ENCODE measurements at places on chromosomes 2 and 18.

DNA sequence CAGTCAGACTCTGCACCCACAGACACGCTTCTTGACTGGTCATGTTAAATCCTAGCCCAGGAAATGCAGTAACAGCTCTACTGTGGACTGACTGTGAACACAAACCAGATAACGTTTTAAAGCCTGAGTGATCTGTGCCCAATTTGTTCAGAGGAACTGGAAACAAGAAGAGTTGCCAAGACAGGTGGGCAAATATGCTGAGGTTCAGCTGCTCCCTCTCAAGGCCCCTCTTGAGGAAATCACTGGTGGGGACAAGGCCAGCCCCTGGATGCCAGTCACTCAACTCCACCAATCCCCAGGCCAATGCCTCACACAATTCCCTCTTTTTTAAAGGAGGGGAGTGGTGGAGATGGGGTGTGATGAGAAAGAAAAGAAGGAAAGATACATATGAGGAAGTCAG, 261.2 kb downstream of the ALK start:
- no peak for DNase-seq

GRCh38 chr2:67258831-67259230, 138.3 kb upstream of the ETAA1 start:
- DNase-seq: no peak

- no peak for DNase-seq
Measured at GRCh38 chr2:20351555-20352229, 1.0 kb upstream of the PUM2 start.

DNA sequence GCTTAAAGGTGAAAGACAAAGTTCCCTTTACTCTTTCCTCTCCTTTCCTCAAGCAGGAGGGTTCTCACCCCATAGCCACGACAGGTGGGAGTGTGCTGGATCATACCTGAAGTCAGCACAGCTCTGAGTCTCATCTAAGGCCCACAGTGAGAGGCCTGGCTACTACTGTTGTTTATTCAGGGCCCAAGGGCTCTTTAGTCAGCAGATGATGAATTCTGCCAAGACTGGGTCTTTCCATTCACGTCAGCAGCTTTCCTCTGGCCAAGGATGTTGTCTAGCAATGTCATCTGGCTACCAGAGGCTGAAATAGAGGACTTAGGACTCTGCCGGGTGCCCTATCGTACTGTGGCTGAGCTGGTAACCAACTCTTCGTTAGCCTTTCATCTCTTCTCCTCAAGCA, 308.4 kb upstream of the THUMPD2 start:
- no peak for DNase-seq

GRCh38 chr18:47531717-47532116, 280.3 kb upstream of the SKOR2 start:
- no peak for DNase-seq

GRCh38 chr2:206031162-206031784, 54.7 kb downstream of the INO80D start:
- DNase-seq: no peak

- DNase-seq: no peak
Measured at GRCh38 chr2:178880257-178880656, 73.0 kb upstream of the TTN start.

GRCh38 chr2:70995426-70995729, 705 bp upstream of the TEX261 start:
- DNase-seq: no peak

DNA sequence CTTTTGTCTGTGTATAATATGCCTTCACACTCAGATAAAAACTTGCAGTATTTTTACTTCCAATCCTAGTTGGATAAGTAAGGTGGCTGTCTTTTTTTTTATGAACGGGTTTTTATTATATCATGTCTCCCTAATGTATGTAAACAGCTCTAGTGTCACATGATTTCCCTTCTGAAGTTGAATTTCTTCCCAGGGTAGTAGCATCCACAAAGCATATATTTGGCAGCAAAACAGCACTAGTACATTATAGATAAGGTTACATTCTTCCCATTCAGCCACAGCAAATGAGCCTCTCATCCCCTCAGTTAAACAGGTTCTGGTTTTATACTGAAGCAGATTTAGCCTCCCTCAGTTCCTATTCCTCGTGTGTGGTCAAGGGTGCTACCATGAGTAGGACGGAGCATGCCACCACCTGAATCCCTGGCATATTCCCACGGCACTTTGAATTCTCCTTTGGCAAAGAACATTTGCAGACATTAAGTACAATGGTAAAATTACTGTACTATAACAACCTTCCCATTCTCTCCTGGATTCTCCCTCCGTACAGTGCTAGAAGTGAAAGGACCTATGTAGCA, 15.4 kb upstream of the DTNA start:
- no peak for DNase-seq
